Hepatic stellate cell (primary cell): ENCODE measurements at places on chromosomes 12 and 14.

- no peak for DNase-seq
These were observed 305.9 kb upstream of the AMIGO2 start for GRCh38 chr12:47385653-47386052.

GRCh38 chr12:20426191-20426590, 57.9 kb downstream of the PDE3A start:
- no peak for DNase-seq

GRCh38 chr12:69389831-69390230, 30.3 kb downstream of the YEATS4 start:
- DNase-seq: peak; percentile 31

GRCh38 chr12:110222027-110222426, 59.0 kb upstream of the ATP2A2 start:
- no peak for DNase-seq

GRCh38 chr12:5521456-5522325, 89.8 kb downstream of the NTF3 start:
- no peak for DNase-seq

DNA sequence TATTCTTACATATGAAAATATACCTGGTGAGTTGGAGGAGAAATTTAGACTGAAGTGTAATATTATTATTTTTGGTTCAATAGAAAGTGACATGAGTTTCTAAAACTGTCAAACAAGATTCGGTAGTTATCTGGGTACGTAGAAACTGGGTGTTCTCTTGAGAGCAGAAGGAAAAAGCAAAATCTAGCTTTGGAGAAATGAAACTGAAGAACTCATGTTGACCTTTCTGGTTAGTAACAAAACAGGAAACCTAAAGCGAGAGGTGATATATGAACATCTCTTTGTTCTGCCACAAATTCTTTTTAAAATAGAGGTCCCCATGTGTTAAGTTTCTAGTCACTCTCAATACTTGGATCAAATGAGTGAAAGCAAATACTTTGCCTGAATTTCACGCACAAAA, 401.7 kb downstream of the TRHDE start:
- no peak for DNase-seq

DNA sequence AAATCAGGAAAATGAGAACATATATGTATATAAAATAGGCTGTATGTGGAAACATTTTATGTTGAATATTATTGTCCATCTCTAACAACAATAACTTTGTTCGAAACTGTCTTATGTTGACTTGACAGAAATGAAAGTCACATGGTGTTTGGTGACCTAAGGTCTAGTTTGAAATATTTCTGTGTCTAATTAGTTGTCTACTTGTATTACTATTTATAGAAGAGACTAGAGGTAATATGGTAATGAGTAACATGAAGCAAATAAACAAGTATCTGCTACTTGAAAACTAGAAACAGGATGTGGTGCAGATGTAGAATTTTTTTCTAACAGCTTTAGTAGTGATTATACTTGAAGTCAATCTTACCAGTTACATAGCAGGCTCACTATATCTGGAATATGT, 3.9 kb downstream of the GPHN start:
- no peak for DNase-seq

DNA sequence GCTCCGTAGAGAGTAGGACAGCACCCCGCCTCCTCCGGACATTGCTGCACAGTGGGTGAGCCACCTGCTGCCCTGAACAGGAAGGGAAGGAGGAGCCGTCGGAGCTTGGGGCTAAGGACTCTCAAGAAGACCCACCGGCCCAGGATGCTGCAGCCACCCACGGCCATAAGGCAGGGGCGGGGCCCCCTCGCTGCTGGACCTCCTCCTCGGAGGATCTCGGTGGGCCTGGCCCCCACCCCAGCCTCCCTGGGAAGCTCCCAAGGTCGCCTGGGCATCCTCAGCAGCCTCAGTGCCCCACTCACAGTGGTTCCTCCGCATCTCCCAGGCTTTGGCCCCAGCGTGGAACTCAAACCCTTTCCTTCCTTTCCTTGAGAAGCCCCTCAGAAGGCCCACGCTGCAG, 68.6 kb upstream of the DIO3 start:
- DNase-seq: no peak

GRCh38 chr12:11361151-11361550, 34.2 kb downstream of the PRB2 start:
- DNase-seq: no peak

- DNase-seq: no peak
These were observed 6.6 kb downstream of the ZNF219 start for GRCh38 chr14:21091821-21092272.

GRCh38 chr14:20494935-20495766, 10.2 kb upstream of the RNASE10 start:
- DNase-seq: no peak

DNA sequence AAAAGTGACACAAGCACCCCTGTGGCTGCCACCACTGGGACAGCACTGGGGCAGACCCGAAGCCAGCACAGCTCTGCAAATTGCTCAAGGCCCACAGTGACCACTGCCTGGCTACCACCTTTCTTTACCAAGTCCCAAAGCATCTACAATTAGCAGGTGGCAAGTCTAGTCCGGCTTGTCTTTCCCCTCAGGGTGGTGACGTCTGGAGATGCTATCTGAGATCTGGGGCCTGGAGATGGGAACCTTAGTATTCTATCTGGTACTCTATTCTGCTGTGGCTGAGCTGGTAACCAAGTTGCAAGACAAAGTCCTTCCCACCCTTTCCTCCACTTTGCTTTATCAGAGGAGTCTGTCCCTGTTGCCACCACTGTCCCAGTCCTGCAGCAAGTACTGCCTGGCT, 1010.1 kb upstream of the FLRT2 start:
- DNase-seq: no peak

DNA sequence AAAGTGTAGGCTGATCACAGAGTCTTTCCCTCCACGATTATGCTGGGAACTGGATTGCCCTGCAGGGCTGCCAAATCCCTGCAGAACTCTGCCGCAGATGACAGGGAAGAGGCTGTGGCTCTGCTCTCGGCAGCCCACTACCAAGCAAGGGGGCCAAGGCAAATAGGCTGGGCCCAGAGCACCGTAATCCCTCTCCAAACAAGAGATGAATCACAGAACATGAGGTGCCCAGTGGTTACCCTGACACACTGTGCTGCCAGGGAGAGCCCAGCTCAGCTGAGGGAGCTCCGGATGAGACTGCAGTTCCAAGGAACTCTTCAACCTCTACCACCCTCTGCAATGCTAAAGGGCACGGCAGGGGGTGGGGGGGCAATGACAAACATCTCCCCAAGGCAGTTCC, 33.9 kb downstream of the STON2 start:
- no peak for DNase-seq

DNA sequence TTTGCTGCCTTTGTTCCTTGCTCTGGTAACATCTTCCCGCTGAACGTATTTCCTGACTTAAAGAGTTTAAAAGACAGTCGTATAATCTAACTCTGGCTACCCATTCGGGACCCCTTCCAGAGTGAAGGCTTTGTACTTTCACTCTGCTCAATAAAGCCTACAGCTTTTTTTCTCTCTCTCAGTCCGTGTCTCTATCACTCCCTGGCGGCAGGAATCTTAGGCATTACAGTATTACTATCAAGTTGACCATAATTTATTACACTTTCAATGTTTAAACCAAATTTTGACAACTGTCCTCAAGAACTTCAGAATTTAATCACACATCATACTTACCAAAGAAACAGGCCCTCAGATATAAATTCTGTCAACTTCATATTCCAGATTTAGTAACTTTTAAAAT, 967.9 kb downstream of the FSCB start:
- DNase-seq: no peak

DNA sequence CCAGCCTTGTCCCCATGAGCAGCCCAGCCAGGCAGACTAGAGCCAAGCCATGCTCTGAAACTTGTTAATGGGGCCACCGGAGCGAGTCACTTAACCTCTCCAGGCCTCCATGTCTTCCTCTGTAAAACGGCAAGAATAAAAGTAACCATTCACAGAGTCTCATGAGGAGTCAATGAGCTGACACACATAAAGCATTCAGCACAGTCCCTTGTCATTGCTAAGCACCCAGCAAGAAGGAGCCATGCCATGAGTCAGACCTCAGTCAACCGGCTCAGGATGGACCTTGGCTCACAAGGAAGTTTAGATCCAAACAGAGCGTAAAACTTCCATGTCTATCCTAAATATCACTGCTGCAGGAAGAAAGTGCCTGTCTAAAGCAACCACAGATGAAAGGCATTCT, 10.6 kb downstream of the FICD start:
- DNase-seq: peak; percentile 71

- no peak for DNase-seq
These were observed 361.9 kb downstream of the BCL11B start for GRCh38 chr14:98910061-98910460.

- DNase-seq: no peak
These were observed 831 bp upstream of the NKX2-1 start for GRCh38 chr14:36520601-36521525.

GRCh38 chr12:12777092-12777491, 8.4 kb upstream of the APOLD1 start:
- DNase-seq: no peak

- DNase-seq: no peak
These were observed 54.7 kb upstream of the PLEKHG3 start for GRCh38 chr14:64649383-64649998.

DNA sequence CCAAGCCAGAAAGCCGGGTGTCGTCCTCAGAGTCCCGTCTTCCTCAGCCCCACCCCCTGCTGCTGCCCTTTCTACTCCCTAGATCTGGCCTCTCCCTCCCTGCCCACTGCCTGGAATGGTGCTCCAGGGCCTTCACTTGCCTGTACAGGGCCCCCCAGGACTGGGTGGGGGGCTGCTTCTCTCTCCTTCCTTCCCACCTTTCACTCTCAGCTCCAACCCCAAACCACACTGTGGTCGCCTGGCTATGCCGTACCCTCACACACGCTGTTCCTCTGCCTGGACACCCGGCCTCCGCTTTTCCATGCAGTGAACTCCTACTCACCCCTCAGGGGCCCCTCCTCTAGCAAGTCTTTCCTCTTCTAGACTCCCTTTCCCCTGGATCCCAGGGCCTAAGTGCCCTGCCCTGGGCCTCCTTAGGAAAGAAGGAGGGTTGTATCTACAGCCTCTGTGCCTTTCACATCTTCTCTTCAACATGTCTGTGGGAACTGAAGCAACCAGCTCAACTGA, 25.5 kb upstream of the DIO3 start:
- DNase-seq: no peak

DNA sequence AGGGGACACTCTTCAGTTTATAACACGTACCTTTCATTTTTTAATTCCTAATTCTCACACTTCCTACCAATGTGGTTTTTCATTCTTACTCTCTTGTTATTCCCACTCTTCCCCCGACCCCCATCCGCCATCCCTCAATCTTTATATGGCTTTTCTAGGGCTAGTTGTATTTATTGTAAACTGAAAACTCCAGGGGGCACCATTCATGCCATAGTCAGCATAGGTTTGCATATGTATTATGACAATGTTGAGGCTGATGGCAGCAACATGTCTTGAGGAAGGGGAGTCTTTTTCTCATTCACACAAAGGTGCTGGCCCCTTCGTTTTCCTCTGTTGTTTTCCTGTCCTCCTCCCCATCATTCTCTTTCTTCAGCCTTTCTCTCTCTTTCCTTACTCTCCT, 27.7 kb upstream of the LTA4H start:
- no peak for DNase-seq

- DNase-seq: no peak
These were observed 2.6 kb downstream of the IL31 start for GRCh38 chr12:122171399-122171798.

- peak; percentile 58 for DNase-seq
These were observed 95.4 kb upstream of the SFSWAP start for GRCh38 chr12:131615326-131616042.
